ENCODE measurements at places on chromosomes 3 and 15.

DNA sequence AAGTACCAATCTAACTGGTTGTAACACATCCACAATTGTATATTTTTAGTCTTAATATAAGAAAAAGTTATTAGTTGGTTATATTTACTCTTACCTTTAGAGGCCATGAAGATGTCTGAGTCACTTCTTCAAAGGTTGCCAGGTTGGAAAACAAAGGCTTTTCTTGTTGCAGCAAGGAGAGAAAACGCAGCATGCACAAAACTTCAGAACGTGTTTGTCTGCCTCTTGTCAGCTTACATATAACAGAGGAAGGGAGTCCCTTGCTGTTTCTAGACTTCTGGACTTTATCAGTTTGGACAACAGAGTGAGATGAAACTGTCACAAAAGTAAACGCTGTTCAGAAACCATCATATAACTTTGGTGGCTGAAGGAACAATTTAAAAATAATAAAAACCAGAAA is at the start of gene PLSCR5:
TSS of gene PLSCR5 (minus strand) at position 241 of the 400 bp plus-strand sequence. CDS start at position 107, 134 bp downstream.
- DNase-seq: no peak

- no peak for DNase-seq
Measured at GRCh38 chr3:50157827-50158529, 2.9 kb downstream of the SEMA3F start.

GRCh38 chr3:157327018-157327417 is 109.6 kb upstream of the PTX3 start:
- no peak for DNase-seq

DNA sequence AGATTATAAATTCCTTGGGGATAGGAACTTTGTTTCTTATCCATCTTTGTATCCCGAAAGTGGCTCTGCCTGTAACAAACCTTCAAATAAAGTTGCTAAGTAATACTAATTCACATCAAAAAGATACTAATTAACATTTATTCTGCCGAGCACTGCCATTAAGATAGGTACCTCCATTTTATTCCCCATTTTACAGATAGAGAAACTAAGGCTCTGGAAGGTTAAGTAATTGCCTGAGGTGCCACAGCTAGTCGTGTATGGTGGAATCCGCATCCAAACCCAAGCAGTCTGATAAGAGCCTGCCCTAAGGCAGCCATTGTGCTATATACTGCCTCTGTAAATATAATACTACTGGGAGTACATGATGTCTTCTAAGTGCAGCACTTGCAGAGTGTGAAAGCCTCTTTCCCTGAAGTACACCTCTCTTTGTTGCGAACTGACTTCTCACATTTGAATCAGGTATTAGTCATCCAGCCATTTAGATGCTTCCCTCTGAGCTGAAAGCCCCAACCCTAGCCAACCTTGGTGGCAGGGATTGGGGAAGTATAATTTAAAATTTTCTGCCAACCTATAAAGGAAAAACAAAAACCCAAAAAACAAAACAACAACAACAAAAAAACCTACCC is 78.5 kb upstream of the CHD2 start:
- no peak for DNase-seq

DNA sequence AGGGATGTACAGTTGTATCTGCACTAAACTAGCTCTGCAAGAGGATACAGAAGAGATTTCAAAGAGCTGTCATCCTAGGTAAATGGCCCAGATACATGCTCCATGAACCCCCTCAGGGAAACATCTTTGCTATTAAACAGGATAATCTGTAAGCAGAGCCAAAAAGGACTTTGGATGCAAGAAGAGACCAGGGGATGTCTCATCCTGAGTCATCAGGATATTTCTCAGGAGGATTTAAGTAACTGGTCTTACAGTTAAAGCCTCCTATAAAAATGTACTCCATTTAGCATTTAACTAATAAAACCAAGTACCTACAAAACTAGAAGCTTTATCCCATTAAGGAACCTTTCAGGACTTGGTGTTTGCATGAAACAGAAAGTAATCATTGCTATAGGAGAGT is 48.2 kb upstream of the PHLDB2 start:
- DNase-seq: no peak

DNA sequence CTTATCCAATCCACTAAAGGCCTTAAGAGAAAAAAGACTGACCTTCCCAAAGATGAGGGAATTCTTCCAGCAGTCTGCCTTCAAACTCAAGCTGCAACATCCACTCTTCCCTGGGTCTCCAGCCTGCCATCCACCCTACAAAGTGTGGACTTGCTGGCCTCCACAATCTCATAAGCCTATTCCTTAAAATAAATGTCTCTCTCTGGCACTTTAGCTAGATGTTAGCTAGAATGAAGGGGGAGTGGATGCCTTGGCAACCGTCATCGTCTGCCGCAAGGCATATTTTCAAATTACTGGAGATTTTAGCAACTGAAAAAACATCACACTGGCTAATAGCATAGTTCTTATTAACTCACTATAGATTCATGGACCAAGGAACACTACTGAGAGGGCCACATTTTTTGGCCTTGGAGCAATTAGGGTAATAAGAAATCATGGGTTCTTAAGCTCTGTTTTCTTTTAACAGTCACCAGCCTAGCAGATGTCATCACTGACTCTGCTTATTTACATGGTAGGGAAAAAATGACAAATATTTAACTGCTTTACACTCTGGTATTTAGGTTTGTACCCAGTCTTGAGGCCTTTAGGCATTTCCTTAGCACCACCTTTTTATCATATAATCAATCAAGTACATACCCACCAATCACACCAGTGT is 245.3 kb downstream of the MYRIP start:
- DNase-seq: no peak

- DNase-seq: no peak
Measured at GRCh38 chr3:144569651-144570050, 598.0 kb downstream of the DIPK2A start.
